ENCODE measurements at places on chromosomes 4 and X.

GRCh38 chr4:92381616-92382015 lies 77.8 kb downstream of the GRID2 start:
- DNase-seq = no peak

GRCh38 chrX:122445466-122445865 lies 738.6 kb upstream of the GRIA3 start:
- DNase-seq = no peak

DNA sequence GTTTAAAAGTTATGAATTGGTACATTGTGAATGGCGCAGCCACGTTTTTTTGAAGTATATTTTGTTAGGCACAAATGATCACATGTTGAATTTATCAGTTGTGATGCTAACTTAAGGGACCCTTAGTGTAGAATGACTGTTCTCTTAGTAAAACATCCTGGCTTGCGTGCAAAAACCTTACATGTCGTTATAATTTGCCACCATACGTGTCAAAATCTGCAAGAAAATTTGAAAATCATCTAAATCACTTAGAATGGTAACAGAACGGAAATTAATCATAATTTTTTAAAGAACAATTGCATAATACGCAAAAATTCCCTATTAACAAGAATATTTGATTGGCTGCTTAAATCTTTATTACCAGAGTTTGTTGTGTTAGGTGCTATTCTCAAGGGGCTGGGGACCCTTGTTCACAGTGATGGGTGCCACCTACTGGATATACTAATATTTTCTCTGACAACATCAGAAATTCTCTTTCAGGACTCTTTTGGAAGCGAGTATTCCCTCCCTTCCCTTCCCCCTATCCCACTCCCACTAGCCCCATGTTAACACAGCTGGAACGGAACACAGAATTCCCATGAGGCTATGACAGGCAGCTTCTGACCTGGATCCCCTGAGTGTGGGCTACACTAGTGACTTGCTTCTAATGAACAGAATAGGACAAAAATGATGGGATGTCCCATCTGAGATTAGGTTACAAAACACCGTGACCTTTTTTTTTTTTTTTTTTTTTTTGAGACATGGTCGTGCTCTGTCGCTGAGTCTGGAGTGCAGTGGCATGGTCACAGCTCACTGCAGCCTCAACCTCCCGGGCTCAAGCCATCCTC lies 71.8 kb downstream of the SUPT20HL2 start:
- DNase-seq = peak; percentile 51

- DNase-seq = no peak
Observed at GRCh38 chr4:154305616-154306015, 186.0 kb downstream of the DCHS2 start.

DNA sequence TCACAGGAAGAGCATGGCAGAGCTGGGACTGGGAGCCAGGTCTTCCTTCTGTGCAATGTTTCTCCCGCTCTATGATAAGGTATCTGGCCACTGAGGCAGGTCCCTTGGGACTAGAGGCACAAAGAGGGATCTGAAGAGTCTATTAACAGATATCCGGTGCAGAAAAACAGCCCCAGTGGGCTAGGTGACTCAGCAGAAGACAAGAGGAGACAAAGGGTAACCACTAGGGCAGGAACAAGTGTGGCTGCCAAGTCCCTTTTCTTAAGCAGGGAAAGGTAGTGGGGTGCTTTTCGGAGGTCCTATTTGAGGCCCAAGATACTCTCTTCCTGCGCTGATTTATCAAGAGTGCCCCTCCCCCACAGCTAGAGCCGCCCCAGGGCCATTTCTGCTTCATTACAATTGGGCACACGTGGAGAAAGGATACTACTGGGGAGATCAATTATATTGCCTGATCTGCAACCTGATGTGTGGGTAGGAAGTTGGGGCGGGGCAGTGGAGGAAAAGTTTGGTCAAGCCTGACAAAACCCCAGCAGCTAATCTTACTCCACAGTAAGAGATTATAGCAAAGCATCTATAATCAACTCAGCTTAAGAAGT lies at the start of gene DGAT2L6:
TSS of gene DGAT2L6 (plus strand) at position 546 of the 596 bp plus-strand sequence. CDS start 100 bp downstream, outside the sequence.
- DNase-seq = no peak

GRCh38 chr4:1137850-1138249 lies 24.5 kb upstream of the RNF212 start:
- no peak for DNase-seq

DNA sequence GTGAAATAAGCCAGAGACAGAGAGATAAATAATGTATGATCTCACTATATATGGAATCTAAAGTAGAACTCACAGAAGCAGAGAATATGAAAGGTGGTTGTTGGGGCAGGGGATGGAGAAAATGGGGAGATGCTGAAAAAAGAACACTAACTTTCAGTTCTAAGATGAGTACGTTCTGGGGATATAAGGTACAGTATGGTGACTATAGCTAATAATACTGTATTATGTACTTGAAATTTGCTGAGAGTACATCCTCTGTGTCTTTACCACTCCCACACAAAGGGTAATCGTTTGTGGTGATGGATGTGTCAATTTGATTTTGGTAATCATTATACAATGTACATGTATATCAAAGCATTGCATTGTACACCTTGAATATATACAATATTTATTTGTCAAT lies 6.6 kb downstream of the FBXL5 start:
- DNase-seq = no peak

- DNase-seq = no peak
Observed at GRCh38 chr4:86398187-86398586, 38.3 kb upstream of the MAPK10 start.

- no peak for DNase-seq
Observed at GRCh38 chr4:139108567-139109128, 68.4 kb downstream of the ELF2 start.

DNA sequence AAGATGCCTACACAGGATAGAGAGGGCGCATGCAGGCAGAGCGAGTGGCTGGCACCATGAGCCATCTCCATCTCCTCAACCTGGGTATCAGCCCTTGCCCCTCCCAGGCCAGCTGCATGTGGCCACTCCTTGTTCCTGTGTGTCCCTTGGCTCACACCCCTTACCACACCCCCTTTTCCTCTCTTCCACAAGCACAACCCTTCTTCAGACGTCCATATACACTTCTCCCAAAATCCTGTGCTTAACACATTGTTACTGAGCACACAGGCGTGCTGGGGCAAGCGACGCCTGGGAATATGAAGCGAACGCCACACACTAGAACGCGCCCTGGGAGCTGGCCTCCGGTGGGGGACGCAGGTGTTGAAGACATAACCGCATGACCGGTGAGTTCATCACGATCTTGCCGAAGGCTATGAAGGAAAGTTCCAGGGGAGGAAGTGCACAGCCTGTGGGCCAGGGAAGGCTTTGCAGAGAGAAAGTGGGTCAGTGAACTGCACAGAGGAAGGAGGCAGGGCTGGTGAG lies 19.1 kb upstream of the KIAA0232 start:
- no peak for DNase-seq

DNA sequence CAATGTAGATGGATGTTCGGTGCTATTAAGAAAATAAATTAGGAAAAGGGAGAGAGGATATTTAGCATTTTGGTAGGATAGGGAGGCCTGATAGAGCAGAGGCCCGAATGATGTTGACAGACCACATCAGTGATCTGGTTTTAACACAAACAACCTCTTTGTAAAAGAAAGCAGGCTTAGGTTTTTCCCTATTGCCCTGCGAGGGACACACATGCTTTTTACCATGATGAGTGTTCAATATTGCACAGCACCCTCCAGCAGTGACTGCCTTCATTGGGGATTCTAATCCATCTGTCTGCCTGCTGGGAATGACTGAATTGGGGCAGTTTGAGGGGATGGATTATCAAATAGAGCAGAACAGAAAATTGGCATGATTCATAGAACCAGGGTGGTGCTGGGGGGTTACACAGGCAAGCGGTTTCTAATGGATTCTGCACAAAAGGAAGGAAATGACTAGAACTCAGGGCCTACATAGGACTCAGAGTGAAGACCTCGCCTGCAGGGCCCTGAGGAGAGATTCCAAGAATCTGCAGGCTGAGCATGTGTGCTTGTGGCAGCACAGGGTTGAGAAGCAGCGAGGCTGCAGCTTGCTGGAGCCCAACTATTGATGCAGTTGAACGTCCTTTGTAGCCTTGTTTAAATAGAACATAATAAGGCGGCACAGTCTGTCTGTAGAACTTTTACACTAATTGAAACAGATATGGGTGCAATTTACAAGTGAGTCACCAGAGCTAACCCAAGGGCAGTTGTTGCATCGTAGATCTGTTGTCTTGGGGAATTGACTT lies 58.0 kb downstream of the RHOH start:
- peak; percentile 75 for DNase-seq

DNA sequence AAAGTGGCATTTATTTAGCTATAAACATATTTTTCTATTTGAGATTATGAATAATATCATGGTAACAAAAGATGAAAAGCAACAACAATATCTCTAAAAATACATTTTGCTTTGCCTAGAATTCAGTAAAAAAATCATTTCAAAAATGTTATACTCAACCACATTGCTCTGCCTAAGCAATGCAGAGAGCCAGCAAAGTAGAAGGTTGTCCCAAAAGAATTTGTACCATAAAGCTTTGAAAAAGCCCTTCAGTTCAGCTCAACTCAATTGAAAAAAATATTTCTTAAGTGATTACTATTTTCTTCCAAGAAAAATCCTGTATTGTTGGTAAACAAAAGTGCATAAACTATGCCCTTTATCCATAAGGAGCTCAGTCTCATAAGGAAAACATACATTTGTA lies 301.2 kb upstream of the ARSJ start:
- no peak for DNase-seq

- DNase-seq = peak; percentile 69
Observed at GRCh38 chr4:168551211-168551610, 54.4 kb downstream of the PALLD start.

DNA sequence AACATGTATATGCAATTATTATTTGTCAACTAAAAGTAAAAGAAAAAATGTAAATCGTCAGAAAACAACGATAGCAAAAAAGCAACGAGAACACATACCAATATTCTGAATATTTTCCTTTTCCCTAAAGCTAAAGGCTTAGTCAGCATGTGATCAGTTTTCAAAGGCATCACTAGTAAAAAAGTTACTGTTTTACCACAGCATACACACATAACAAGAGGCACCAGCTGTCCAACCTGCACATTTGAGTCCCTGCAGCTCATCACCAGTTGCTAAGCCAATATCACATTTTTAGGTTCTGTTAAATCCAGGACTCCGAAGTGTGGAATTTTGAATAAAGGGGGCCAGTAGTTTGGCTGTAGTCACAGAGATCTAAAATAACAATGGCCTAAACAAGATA lies 203.8 kb downstream of the ADGRA3 start:
- no peak for DNase-seq

DNA sequence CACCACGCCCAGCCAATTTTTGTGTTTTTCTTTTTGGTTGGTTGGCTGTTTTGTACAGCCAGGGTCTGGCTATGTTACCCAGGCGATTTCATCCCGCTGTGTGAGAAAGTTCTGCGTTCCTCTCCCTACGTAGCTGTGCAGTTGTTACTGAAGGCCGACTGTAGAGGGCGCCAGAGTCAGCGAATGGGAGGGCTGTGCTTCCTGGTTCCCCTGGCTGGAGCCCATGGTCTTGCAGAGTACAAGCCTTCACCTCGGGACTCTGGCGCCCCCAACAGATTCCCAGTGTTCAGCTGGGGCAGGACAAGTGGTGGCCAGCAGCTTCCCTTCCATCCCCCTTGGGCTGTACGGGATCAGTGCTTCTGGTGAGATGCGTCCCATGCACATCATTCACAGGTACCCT lies 5.6 kb upstream of the CT45A1 start:
- DNase-seq = no peak

DNA sequence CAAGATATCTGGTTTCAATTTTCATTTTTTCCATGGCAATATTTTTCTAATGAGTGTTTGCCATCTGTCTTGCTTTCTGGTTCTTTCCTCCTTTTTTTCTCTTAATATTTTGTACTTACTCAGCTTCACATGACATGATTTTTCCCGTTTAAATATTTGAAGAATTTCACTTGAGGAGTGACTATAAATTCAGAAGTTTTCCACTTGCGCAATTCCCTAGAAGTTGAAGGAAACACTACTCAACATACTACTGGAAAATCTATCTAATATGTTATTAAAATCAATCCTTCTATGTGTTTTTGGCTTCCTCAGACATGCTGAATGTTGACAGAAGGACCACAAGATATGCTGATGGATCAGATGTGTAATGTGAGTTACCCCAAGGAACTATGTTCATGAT lies 36.8 kb upstream of the BANK1 start:
- DNase-seq = peak; percentile 88

- DNase-seq = peak; percentile 75
Observed at GRCh38 chr4:80918004-80918403, 112.5 kb upstream of the BMP3 start.

DNA sequence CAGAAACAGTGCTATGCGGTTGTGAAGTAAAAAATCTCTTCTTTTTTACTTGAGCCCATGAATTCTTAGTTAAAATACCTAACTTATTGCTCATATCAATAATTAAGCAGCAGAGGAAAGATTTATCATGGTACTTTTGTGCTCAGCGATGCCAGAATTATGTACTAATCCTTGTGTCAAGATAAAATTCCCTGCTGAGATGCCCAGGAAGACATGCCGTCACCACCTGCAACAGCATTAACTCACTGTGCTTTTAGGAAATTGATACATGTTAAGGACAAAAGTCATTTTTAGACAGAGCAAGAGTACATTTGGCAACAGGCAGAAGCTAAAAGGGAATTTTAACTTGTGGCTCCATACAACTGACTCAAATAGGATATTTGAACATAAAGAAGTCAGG lies 138.9 kb downstream of the NPNT start:
- DNase-seq = peak; percentile 7

GRCh38 chrX:40853004-40853815 lies 117.9 kb upstream of the MED14 start:
- no peak for DNase-seq

DNA sequence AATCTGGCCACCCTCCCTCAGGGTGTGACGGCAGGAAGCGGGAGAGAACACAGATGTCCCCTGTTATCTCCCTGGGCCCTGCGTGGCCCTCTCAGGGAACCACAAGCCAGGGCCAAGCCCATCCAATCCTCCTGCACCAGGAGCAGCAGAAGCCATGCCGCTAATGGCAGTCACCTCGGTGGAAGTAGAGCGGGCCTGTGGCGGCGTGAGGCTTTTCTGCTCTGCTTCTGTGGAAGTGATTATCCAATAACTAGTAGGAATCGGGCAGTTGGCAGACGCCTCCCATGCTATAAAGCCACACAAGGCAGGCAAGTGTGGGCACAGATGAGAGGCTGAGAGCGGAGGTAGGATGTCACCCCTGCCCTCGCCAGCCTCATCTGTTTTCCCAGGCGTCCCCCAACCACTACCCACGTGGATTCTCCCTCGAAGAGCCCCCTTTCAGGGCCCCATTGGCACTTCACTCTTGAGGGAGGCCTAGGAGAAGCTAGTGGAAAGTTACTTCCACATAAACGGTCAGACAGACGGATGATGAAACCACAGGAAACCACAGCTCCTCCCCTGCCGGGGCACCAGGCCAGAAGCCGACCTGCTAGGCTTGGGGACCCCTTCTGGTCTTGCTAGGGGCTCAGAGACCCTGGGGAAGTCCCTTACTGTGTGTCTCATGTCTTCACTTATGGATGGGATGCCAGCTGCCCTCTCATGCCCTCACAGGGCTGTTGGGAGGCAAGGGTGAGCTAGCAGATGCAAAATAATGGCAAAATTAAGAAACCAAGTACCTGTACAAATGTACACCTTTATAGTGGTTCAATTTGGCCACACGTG lies 18.8 kb upstream of the TMSB4X start:
- peak; percentile 92 for DNase-seq

- DNase-seq = peak; percentile 19
Observed at GRCh38 chrX:133550665-133551485, 135.6 kb upstream of the GPC4 start.

- no peak for DNase-seq
Observed at GRCh38 chrX:21778236-21778635, 20.3 kb upstream of the SMPX start.

GRCh38 chr4:74933562-74934015 lies 673 bp downstream of the PARM1 start:
- DNase-seq = peak; percentile 15

- no peak for DNase-seq
Observed at GRCh38 chr4:20403846-20404245, 152.1 kb downstream of the SLIT2 start.

Measured in adipocyte (in vitro differentiated cells).